Ovary (tissue), 10 donors: ENCODE measurements at places on chromosomes 4 and X. TPM values are rescaled to one million over a fixed set of nuclear protein-coding genes. Genes with fewer than 3 reads are reported as not detected.

Gene LNX1
- total RNA-seq = 1.5 TPM

Gene PRRG1
- total RNA-seq = 9.7 TPM

Gene PLP1
- total RNA-seq = 17.4 TPM

Gene RNF150
- total RNA-seq = 29.0 TPM

Gene PRDM8
- total RNA-seq = 8.1 TPM

- DNase-seq = no peak
Observed at GRCh38 chr4:19905024-19905423, 346.7 kb upstream of the SLIT2 start.

GRCh38 chr4:116332508-116332907 lies 752.9 kb downstream of the TRAM1L1 start:
- no peak for DNase-seq

GRCh38 chr4:140267576-140267975 lies 105.9 kb upstream of the SCOC start:
- DNase-seq = no peak
